ENCODE measurements at places on chromosomes 7 and 10.

DNA sequence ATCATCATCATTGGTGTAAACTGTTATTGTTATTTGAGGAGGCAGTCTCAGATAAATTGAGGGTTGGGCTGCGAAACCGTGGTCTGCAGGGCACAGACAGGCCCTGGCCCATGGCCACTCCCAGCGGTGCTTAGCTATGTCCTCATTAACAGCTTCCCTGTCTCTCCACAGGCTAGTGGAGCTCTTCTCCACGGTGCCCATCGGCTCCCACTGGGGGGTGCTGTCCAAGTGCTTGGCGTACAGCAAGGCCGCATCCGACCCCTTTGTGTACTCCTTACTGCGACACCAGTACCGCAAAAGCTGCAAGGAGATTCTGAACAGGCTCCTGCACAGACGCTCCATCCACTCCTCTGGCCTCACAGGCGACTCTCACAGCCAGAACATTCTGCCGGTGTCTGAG lies 21.6 kb downstream of the GPR26 start:
- DNase-seq = no peak

DNA sequence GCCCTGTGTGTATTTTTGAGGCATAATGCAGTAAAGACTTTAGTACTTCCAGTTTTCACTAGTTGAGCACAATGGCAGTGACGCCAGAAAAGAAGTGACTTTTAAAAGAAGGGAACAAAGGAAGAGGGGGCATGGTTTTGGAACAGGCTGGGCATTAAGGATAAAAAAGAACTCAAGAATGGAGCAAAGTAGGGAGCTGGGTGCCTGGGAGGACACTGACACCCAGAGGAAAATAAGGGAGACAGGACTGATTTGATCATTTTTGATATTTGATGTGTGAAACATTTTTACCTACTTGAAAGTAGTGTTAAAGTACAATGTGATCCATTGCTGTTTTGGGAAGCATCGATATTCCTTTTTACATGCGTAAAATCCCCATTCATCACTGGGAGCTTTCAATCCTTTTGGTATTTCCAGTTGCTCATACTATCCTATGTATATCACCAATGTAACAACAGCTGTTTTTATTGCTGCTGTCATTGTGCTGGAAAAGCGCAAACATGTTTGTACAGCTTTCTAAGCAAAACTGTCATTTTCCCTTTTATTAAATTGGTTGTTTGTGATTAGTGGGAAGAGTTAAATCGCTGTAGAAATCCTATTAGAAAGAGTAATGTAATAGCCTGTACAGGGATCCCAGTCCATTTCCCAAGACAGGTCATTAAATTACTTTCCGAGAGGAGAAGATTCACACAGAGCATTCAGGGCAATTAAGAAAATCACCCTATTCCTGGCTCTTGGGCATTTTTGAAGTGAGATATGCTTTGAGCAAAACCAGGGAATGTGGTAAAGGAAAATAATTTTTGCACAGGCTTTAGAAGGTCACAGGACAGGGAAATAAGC lies 85.2 kb downstream of the ADAM12 start:
- DNase-seq = no peak

GRCh38 chr7:25614415-25614814 lies 386.1 kb upstream of the NPVF start:
- no peak for DNase-seq

- DNase-seq = no peak
These were observed 74.6 kb downstream of the ATRNL1 start for GRCh38 chr10:115167751-115168150.

GRCh38 chr10:30656233-30656632 lies 26.7 kb upstream of the LYZL2 start:
- no peak for DNase-seq

GRCh38 chr10:92413519-92413918 lies 122.6 kb downstream of the MARCHF5 start:
- DNase-seq = no peak

- no peak for DNase-seq
These were observed 847.2 kb downstream of the CCSER2 start for GRCh38 chr10:85175635-85176034.

DNA sequence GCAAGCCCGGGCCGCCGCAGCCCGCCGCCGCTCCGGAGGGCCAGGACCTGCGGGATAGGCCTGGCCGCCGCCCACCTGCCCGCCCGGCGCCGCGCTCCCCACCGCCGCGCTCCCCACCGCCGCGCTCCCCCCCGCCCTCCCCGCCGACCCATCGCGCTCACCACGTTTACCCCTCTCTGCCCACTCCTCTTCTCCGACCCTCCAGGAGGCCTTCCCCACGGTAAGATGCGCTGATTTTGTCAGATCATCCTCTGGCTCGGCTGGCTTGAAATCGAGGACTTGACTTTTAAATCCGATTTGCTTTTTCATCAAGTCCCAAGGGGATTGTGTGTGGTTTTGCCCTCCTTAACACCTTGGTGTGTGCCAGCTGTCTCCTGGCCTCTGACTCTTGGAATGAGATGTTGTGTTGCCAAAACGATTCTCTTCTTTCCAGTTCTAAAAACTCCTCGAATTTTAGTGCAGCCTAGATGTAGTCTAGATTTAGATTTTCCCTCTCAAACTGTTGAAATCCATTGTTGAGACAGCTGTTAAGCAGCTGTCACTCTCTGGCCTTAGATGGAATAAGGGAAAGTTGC lies 738 bp downstream of the POM121 start:
- DNase-seq = no peak

DNA sequence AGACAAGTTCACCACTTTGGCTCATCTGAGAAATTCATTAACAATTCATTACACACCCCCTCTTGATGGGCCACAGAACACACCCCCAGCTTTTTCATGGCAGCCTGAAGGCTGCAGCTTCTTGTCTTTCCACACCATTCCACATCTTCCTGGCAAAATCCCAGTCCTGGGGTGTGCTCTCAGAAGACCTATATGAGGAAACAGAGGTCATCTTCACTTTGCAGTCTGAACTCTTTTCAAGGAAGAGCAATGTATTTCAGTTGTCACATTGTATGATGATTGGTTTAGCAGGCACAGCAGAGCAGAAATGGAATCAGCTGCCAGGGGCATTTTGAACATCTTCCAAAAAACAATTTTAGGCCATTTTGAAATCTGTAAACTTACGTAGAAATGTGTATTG lies 7.8 kb upstream of the LRRC27 start:
- DNase-seq = no peak

DNA sequence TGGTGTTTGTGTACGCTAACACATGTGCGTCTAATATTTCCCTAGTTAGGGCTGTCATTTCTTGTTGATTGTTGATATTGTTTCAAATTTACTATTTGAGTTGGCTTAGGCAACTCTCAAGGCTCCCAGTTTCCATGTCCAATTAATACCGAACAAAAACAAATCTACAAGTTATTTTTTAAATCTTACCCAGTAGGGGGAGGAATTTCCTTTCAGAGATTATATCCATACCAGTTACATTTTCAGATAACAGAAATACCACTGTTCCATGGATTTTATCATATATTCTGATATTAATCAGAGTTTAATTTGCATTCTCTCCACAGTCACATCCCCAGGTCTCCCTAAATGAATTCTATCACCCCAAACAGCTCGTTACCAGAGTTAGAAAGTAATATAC lies 7.2 kb upstream of the AKR1B10 start:
- no peak for DNase-seq

GRCh38 chr10:29238523-29239135 lies 50.2 kb upstream of the LYZL1 start:
- no peak for DNase-seq

DNA sequence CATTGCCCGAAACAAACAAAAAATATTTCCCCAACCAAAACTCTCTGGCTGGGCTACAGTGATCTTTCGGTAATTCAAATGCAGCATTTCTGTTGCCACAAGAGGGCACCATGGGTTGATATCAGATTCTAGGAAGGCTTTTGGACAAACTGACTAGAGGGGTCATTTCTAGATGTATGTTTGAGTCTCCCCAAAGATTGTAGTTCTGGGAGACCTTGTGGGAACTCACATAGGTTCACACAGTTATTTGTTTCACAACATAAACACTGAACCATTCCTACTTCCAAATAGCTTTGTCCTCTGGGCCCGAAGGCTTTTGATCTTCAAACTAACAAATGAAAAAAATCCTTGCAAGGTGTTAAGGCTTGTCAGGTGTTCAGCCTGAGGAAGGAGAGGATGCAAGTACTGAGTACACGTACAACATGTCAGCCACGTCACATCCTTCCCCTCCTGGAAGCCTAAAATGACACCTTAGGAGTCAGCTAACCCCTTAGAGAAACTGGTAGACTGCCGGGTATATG lies 37.0 kb upstream of the IL15RA start:
- DNase-seq = peak; percentile 74

- no peak for DNase-seq
These were observed 2.0 kb downstream of the STK32C start for GRCh38 chr10:132305654-132306342.

GRCh38 chr10:96975136-96975535 lies 143.0 kb downstream of the LCOR start:
- DNase-seq = no peak

GRCh38 chr7:2065528-2065927 lies 167.2 kb downstream of the MAD1L1 start:
- no peak for DNase-seq

DNA sequence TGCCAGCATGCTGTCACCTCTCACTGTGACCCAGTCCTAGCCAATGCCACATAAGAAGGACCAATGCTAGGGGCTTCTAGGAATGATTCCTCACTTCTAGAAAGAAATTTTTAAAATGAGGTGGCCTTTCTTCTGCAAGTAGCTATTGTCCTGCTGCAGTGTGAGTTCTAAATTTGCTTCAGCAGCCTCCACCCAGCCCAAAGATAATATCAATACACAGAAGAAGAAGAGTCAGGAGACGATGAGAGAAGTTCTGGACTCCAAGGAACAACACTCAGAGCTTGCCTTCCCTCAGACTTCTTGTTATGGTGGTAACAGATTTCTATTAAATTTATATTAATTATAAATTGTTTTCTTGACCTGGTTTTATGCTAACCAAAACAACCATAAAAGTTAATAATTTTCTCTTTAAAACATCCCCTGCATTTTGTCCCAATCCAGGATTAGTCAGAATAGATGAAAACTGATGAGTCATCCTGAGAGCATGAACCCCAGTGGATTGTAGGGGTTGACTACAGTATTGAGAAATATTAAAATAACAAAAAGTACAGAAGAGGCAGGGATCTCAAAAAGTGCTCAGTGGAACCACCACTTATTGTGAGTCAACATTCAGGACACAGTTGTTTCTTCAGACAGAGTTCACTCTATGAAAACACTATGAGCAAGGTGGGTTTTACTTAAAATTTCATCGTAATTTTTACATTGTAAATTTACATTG lies 29.6 kb upstream of the AKR1C2 start:
- no peak for DNase-seq

DNA sequence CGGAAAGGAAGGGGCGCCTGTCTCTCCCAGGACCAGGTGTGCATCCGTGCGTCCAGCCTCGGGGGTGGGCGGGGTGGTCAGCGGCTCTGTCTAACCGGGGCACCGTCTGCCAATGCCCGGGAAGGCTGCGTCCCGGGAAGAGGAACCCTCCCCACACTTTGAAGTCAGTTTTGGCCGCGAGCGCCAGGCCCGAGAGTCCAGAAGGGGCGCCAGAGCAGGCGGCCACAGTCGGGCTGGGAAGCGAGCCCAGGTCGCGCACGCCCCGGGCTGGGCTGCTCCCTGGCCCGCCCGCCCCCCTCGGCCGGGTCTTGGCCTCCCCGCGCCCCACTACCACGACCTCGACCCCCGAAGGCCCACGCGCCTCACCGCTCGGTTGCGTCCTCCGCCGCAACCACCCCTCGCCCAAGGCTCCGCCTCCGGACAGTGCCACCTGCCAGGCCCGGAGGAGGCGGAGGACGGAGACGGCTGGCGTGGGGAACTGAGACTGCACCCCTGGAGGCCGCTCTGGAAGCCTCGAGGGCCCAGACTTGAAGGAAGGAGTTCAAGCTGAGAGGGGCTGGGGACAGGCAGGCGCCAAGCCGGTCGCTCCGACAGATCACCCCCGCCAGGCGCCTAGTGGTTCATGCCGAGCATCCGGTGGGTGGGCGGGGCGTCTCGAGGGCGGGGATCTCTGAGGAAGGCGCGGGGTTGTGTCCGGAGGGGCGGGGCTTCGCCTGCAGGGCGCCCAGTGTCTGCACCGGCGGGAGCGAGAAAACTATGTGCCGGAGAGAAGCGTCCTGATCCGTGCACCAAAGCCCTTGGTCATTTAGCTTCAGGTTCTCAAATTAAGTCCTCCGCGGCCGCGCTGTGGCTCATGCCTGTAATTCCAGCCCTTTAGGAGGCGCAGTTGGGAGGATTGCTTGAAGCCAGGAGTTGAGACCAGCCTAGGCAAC lies at the start of gene BRAT1:
TSS of gene BRAT1 (minus strand) at position 404 of the 932 bp plus-strand sequence. CDS start 1,093 bp downstream, outside the sequence.
- DNase-seq = peak; percentile 97

DNA sequence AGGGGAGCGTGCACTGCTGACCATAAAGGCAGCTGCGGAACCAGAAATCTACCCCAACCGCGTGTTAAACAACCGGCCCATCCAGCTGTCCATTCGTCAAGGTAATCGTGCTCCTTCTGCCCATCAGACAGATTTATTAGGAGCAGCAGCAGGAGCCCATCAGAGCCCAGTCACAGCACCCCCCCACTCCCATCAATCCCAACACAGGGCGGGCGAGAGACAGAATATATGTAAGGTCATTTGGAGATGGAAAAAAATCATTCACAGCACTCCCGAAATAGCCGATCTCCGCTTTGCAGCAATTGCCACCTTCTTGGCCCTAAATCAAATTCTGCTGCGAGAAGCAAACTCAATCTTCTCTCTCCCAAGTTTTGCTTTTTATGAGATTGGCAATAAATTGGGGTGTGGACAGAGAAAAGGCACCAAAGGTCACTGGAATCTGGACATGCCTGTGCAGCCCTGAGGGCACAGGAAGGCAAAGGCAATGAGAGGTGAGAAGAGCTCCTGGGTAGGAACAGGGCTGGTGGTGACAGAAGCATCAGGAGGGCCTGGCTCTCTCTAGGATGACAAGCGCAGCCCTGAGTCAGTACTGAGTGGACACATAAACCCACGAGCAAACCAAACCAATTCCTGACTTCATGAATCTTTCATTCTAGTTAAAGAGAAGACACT lies 145.0 kb upstream of the ZMIZ1 start:
- no peak for DNase-seq

DNA sequence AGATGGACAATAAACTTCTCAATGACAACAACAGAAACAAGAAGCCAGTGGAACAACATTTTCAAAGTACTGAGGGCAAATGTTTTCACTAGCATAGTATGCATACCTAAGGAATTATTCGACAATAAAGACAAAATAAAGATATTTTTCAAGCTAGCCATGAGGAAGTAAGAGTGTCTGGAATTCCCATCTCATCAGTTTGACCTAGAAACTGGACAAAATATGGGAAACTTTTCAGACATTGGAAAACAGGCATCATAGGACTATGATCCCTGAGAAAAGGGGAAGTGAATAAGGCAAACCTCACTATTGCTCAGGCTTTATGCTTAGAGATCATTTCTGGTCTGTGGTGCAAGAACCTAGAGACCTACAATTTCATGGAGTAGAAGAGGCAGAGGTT lies 86.3 kb downstream of the OAT start:
- no peak for DNase-seq

DNA sequence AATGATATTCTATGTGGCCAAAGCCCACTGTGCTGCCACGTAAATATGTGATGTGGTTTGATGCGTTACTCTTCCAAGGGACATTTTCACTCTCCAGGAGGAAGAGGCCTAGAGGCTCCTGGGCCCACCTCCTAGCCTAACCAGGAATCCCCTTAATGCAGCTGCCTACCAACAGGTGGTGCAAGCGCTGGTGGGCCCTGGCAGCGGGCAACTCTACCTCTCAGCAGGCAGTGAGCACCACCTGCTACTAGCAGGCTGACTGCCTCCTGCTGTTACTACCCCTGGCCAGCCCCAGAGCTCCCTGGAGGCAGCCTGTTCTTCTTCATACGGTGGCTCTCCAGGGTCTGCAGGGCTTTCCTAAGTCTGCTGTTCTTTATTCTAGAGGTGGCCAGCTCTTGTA lies 62.8 kb downstream of the CDH23 start:
- no peak for DNase-seq
